Stimulated activated CD4-positive, alpha-beta T cell treated with anti-CD3 and anti-CD28 coated beads, Interleukin-1b, Interleukin-23, amount 100 ng/mL, for 48 hours (primary cell): ENCODE measurements at places on chromosomes 2 and 18.
A peak's percentile ranks its signal among the peaks of the same experiment; 100 is the strongest.

GRCh38 chr2:44389895-44390294 lies 28.1 kb downstream of the CAMKMT start:
- DNase-seq: no peak

GRCh38 chr2:108447947-108448677 lies 894 bp upstream of the GCC2 start:
- DNase-seq: no peak

DNA sequence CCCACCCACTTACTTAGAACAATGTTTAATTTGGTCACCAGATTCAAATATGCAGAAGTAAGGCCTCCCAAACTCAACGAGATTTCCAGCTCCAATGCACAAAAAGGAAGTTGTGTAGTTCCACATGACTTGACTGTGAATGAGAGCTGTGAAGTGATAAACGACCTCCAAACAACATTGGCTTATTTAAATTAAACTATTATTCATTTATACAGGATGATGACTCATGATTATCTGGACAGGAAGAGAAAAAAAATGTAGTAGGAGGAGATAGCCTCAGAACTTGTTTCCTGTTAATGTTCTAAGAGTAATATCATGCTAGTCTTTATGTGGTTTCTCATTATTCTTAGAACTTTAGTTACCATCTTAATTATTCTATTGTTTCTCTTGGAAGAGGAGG lies 237.3 kb downstream of the C1D start:
- DNase-seq: no peak

GRCh38 chr2:143679617-143680016 lies 550.4 kb downstream of the ARHGAP15 start:
- no peak for DNase-seq

DNA sequence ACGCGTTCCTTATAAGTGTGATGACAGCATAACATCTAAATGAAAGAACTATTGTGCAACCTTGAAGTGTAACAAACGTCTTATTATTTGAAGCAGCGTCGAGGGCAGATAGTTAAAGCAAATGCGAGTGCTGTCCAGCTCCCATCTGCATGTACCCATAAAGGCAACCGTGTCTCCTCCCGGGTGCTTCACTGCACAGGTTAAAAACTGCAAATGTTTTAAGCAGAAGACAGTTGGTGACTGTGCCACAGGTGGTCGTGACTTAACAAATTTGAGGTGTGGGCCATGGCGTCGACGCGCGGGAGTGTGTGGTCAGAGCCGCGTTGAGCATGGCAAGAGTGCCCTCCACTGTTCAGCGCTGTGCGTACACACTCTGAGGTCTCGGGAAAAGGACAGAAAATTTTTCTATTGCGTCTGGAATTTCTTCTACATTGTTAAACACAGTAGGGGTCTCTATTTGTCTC lies 6.4 kb downstream of the SALL3 start:
- no peak for DNase-seq

DNA sequence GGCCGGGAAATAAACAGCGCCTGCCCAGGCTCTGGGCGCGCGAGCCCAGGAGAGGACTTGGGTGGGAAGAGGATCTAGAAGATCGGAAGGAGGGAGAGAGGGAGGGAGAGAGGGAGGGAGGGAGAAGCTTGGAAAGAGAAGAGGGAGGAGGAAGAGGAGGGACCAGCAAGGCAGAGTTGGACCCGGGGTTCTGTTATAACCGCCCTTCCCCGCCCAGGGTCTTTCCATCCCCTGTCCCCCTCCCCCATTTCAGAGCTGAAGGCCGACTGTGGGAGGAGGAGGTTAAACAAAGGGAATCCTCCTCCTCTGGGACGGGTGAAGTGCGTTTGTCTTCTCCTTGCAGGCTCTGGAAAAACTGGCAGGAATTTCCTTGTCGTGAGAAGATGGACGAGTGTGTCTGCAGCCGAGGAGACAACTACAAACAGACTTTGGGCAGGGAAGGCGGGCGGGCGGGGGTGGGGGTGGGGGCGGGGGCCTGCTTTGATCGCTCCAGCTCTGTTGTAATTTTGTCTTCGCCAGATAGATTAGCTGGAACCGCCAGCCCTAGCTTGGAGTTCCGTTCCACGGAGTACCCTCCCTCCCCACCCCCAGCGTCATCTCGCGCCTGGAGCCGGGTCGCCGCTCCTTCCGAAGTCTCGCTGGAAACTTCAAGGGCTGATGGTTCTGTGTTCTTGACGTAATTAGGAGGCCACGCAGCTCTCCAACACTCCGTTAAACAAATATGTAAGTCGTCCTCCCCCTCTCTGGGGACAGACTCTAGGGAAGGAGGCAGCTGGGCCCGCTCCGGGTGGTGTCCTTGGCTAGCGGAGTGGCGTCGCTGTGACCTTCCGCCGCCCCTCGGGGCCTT lies 6.4 kb upstream of the SP9 start:
- DNase-seq: no peak

DNA sequence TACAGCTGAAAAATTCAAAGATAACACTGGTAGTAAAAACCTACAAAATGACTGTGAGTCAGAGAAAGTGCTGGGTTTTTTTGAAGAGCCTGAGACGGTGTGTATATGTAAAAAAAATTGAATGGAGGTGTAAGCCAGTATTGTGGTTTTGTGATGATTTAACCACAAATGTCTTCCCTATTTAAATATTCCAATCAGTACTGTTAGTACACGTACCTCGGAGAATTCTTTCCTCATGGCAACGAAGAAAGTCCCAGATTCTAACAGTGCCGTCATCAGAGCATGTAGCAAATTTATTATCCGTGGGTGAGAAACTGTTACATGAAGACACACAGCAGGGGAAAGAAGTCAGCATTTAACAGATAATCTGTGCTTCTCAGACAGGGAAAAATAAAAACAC lies 48.1 kb downstream of the WDR33 start:
- DNase-seq: no peak

GRCh38 chr2:3643371-3644245 lies 14.4 kb upstream of the ALLC start:
- DNase-seq: no peak

DNA sequence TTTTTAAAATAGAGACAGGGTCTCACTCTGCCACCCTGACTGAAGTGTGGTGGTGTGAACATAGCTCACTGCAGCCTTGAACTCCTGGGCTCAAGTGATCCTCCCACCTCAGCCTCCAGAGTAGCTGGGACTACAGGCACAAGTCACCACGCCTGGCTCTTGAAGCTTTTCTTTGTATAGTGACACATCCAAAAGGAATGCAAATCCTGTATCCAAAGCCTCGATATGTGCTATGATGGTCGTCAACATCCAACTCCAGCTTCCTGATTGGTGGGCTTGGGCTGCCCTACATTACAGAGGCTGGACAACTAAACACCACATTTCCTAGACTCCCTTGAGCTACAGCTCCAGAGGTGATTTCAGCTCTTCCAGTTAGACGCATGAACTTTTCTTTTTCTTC lies 101.7 kb upstream of the PGAP1 start:
- DNase-seq: no peak

- no peak for DNase-seq
Measured at GRCh38 chr18:54116541-54117257, 107.8 kb downstream of the MBD2 start.

DNA sequence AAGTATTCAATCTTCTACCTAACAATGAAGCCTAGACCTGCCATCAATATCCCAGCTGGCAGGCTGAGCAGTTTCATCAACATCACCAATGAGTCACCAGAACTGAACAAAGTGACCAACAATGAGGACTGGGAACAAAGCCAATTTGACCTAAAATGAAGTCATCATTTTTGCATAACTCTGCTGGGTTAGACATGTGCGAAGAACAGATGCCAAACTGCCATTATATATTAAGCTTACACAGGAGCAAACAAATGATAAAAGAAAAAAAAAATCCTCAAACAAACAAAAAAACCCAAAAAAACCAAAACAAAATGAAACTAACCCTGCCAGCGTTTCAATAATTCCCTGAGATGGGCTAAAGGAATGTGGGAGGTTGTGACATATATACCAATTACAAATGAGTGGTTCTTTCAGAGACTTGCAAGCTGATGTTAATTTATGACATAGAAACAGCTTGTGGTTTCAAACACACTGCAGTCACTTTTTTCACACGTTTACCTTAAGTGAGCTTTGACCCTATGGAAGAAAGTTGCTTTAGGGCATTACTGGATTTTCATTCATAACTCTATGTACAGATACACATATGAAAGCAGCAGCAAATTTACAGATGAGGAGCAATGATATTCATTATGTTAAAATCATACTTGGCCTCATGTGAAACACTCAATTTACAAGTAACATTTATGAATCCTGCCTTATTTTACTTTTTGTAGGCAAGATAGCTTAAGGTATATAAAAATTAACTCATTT lies 56.9 kb upstream of the CCDC141 start:
- DNase-seq: peak; percentile 14

DNA sequence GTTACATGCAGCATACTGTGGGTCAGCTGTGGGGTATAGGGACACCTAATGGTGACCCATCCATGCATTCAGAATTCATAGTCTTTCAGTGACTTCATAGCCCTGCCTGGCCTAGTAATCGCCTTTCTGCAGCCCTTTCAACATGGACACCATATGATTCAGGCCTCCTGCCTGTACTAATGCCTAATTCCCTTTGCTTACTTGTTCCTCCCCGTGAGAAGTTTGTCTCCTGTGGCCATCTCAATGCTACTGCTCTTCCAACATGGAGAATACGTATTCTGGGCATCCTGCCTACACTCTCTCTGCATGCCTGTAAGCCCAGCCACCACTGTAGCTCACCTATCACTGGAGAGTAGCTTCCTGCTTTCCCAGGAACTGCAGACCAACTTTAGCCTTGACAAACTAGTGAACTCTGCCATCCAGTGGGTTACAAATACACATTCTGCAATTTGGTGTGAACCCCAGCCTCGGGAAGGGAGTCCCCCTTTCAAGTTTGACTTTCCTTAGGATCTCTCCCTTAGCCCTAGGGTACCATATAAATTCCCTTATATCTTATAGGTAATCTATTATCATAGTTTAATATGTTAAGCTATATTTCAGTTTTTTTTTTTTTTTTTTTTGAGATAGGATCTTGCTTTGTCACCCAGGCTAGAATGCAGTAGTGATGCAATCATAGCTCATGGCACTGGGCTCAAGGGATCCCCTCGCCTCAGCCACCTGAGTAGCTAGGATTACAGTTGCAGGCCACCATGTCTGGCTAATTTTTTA lies 22.3 kb downstream of the M1AP start:
- no peak for DNase-seq

DNA sequence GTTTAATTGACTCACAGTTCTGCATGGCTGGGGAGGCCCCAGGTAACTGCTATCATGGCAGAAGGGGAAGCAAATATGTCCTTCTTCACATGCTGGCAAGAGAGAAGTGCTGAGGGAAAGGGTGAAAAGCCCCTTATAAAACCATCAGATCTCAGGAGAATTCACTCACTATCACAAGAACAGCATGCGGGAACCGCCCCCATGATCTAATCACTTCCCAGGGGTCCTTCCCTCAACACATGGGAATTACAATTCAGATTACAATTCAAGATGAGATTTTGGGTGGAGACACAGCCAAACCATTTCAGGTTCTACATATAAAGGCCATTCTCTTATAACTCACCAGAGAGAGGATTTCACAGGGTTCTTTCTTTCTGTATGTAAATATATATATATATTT lies 62.9 kb downstream of the VRK2 start:
- DNase-seq: no peak

DNA sequence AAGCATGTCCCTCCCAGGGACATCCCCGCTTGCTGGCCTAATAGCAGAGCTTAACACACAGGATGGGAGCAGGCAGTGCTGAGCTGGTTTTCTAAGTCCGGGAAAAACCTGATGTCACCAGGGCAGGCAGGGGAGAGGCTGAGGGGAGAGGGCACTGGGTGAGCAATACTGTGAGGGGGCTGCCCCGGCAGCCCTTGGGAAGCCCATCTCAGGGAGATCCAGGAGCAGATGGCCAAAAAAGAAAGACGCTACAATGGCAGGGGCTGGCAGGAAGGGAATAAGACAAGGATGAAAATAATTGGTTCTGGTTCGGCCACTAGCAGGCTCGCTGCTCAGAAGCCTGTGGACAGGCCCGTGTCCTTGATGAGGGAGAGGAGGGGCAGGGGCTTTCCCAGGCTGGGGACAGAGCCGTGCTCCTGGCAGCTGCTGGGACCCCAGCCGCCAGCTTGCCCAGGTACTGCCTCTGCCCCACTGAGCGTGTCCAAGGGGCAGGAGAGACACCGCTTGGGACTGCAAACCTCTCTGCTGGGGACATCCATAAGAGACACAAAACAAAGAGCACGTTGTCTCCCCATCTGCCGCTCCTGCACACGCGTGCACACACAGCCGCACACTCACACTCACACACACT lies 30.2 kb downstream of the SMAD7 start:
- no peak for DNase-seq

- DNase-seq: no peak
Measured at GRCh38 chr2:2574401-2575180, 243.5 kb upstream of the MYT1L start.

DNA sequence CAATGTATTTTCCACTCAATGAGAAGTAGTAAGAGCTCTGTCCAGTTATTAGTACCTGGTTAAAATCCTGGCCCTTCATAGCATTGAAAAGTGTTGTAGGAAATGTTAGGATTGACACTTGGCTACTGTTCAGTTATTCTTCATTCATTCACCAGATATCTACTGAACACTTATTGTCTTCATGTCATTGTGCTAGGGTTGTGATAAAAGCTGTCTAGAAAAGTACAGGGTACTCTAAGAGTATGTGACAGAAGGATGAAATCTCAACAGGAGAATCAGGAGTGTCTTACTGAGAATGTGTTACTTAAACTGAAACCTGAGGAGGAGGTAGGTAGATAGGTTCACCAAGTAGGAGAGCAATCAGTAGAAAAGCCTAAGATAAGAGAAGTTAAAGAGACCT lies 511.8 kb upstream of the RAB12 start:
- no peak for DNase-seq
